ENCODE measurements at places on chromosomes 1 and 21.

- DNase-seq: no peak
Observed at GRCh38 chr1:224852901-224853568, 76.4 kb upstream of the DNAH14 start.

DNA sequence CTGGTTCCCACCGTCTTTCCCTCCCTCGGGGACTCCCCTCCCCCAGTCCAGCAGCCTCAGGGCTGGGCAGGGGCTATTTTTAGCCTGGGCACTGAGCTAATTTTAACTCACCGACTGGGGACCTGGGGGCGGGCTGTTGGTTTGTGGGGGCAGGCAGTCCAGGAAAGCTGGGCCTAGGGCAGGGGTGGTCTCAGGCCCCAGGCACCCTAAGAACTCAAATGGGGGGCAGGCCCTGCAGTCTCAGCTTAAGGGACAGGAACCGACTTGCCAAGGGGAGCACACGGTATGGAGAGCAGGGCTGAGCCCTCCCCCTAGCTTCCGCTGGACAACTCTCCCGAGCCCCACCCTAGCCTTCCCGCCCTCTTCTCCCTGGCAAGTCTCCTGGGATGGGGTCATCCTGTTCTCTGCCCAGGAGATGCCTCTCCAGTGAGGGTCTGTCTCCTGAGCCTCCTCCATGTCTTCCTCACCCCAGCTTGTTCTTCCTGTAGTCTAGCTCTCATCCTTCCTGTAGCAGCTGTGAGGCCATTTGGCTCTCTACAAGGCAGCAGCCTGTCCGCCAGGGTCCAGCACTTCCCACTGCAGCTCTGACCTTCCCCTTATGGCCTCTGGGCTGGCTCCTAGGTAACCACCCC, 10.1 kb downstream of the MEF2D start:
- no peak for DNase-seq

DNA sequence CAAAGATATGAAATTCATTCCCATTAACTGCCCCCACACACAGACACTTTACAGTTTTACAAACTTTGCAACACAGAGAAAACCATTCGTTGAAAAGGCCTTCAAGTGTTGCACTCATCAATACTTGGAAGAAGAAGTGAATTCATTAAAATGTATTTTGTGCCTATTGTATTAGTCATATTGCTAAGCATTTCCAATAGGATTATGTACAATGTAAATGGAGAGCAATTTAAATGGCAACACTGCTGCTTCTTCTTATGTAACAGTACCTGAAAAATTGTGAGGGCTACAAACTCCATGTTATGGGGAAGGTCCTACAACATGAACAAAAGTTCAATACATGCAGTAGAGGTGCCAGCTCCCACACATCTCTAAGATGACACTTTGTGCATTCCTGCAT, 209.3 kb upstream of the POGK start:
- DNase-seq: no peak

- DNase-seq: no peak
Observed at GRCh38 chr1:162587761-162588260, 26.3 kb downstream of the UAP1 start.

- no peak for DNase-seq
Observed at GRCh38 chr1:176794897-176795508, 332.0 kb downstream of the PAPPA2 start.

DNA sequence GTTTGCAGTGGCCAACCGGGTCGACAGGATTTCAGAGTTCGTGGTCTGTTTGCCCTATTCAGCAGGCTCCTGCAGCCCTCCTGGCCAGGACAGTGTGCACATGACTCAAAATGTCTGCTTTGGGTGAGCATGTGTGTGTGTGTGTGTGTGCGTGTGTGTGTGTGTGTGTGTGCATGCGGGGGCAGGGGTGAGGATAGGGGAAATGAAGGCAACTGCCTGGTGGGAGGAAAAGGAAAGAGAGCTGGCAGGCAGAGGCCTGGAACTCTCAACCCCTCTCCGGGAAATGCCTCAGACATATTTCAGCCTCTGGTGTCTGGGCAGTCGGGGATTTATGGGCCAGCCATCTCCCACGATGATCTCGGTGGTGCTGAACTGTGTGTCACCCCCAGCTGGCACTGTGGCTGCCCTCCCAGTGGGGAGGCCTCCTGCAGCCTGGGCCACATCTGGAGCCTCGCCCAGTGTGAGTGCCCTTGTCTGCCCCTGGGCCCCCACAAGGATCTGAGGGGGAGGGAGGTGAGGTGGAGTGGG, 15.2 kb downstream of the CDCP2 start:
- DNase-seq: no peak

DNA sequence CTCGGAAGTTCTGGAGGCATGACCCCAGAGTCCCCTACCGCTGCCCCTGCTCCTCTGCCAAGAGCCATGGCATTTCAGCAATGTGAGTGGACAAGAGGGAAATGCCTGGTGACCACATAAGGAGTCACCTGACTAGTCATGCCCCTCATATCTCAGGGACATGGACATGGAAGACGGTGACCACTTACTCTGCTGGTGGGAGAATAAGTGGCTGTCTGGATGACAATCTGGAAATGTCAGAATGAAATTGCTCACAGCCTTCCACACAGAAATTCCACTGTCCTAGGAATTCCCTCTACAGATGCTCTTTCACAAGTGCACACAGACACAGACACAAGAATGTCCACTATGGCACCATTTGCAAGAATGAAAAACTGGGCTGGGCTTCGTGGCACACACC, 24.3 kb upstream of the PLEKHG5 start:
- no peak for DNase-seq

DNA sequence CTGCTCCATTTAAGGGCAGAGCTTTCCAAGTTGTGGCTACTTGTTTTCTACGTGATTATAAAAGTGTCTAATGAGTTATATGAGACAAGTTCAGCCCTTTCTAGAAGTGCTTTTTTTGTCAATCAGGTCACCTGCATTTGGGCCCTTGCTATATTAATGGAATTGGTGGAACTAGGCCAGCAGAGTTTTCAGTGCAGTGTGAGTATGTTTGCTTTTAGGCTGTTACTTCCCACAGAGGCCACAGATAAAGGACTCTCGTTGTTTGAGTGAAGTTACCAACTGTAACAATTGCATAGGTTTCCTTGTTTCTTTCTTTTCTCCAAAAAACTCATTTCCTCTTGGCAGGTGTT, 10.9 kb downstream of the SMAP2 start:
- no peak for DNase-seq

DNA sequence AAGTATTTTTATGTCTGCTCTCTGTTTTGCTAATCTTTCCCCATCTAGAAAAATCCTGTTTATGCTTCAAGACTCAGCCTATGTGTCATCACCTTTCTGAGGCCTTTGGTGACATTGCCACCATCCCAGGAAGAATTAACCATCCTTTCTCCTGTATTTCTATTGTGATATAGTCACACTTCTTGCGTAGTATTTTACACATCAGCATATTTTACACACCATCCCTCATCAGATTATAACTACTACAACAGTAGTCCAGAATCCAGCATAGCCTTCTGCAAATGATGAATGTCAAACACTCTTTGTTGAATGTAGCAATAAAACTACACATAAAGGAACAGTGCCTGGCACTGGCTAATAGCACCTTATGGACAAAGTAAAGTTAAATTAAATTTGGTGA, 275.3 kb upstream of the C1orf87 start:
- no peak for DNase-seq

DNA sequence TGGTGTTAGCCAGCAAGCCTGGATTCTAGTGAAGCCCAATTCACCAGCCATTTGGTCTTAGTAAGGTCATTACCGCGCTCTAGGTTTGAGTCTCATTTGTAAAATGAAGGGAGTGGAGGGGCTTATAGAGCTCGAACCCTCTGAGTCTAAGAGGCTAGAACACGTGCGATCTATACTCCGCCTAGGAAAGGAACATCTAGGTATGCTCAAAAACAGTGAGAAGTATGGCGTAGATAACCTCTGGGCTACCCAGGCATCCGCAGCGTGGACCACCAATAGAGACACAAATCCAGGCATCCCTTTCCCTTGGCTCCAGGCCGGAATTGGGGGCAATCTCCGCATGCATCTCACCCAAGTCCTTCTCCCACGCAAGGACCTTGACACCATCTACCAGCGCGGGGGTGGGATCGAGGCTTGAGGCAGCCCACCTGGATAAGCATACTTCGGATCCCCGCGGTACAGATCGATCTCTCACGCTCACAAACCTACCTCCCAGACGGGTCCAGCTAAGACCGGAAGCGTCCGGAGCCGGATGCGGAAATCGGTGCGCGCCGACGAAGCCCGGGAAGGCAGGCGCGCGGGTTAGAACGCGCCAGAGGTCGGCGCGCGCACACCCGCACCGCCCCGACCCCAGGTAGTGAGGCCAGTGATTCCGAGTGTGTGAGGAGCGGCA, at the start of gene METTL25B:
Gene METTL25B (plus strand): TSS at position 544 of the 673 bp plus-strand sequence. CDS start 636 bp downstream, outside the sequence.
- peak; percentile 50 for DNase-seq

GRCh38 chr1:192776206-192776605, 32.6 kb upstream of the RGS2 start:
- DNase-seq: no peak

DNA sequence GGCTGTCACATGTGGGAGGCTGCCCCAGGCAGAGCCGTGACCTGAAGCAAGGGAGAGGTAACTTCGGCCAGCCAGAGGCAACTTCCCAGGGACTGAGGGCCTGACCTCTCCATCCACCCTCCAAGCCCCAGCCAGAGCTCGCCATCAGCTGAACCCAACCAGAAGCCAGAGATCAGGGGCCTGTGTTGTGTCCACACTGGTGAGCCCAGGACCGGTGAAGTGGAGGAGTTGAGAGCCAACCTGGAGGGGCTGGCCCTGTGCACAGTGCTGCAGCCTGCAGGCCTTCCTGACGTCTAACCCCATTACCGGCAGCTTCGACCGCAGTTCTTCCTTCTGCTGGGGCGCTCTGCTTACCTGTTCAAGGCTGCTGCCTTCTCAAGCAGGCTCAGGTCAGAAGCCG, 19.6 kb upstream of the PDE9A start:
- DNase-seq: no peak

GRCh38 chr1:237416924-237417655, 375.1 kb downstream of the RYR2 start:
- DNase-seq: no peak

- DNase-seq: no peak
Observed at GRCh38 chr1:204398197-204399125, 13.2 kb downstream of the PPP1R15B start.

- no peak for DNase-seq
Observed at GRCh38 chr21:34675871-34676270, 7.1 kb downstream of the CLIC6 start.

- no peak for DNase-seq
Observed at GRCh38 chr1:101308935-101309333, 72.1 kb downstream of the S1PR1 start.

DNA sequence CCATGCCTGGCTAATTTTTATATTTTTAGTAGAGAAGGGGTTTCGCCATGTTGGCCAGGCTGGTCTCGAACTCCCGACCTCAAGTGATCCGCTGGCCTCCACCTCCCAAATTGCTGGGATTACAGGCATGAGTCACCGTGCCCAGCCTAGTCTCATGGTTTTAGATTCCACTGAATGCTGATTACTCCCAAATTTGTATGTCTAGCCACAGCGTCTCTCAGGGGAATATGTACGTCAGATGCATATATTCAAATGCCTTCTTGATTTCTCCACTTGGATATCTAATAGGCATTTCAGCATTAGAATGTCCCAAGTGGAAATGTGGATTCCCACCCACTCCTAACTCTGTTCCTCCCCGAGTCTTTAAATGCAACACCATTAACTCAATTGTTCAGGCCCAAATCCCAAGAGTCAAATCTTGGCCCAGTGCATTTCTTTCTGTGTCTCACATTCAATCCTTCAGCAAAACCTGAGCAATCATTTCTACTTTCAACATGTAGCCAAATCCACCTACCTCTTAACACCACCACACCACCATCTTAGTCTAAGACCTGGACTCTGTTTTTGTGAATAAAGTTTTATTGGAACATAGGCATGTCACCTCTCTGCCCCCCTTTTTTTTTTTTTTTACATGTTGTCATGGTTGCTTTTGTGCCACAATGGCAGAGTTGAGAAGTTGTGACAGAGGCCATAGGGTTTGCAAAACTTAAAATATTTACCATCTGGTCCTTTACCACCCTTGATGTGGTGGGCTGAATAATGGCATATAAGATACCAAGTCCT, 9.8 kb upstream of the CAMTA1 start:
- DNase-seq: no peak

DNA sequence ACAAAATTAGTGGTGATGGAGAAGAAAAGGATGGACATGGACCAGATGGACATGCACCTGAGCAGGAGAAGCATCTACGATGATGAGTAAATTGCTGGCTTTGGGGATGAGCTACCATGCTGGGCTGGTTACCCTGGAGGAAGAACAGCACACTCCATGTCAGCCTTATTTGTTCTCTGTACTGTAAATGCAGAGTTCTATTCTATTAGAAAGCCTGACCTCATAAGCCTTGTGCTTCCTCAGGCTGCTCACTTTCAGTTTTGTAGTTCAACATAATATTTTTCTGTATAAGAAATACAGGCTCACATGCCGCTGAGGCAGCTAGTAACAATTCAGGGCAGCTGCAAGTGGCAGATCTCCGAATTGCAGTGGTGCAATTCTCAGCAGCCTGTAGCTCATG, 249.6 kb downstream of the PLA2G4A start:
- DNase-seq: no peak

DNA sequence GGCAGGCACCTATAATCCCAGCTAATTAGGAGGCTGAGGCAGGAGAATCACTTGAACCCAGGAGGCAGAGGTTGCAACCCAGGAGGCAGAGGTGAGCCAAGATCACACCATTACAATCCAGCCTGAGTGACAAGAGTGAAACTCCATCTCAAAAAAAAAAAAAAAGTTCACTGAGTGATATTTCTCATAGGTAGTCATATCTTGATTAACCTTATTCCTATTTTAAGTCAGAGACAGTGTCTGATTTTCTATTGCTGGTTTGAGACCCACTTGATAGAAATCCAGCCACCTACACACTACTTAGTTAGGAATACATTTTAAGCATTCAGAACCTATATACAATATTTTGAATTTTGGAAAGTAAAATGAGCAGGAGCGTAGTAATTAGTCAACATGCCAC, 357.4 kb upstream of the ADGRL2 start:
- DNase-seq: no peak

DNA sequence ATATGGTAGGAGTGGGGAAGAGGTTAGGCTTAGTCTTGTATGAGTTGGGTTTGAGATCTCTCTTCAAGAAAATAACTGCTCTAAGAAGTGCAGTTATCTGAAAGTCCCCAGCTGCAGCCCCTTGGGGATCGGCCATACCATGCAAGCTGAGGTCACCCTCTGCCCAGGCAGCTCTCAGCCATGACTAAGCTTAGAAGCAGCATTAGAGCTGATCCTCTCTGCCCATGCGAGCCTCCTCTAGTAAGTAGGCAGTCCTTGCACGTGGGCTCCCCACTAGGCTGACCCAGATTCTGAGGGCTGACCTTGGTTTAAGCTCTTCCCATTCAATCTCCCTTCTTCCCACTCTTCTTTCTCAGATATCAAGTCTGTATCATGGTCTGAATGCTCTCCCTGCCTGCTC, 121.0 kb upstream of the UBE2U start:
- no peak for DNase-seq

DNA sequence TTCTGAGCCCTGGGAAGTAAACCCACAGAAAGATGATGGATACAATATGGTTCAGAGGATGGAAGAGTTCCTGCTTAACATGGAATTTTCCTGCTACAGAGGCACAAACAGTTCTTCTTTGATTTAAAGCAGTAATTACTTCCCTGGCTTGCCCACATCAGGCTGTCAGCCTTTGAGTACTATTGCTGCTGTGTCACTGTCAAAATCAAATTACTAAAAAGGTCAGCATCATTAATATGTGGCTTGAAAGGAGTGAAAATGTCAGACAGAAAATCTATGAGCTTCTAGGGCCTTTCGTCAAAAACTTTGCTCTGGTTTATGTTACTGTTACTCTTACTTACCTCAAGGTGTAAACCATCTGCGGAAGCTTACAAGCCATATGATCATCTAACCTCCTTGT, 98.6 kb upstream of the DPT start:
- no peak for DNase-seq

All from activated CD8-positive, alpha-beta memory T cell treated with anti-CD3 and anti-CD28 coated beads for 1 hour (primary cell).